ENCODE measurements at places on chromosomes 3 and 15.
A peak's percentile ranks its signal among the peaks of the same experiment; 100 is the strongest.

DNA sequence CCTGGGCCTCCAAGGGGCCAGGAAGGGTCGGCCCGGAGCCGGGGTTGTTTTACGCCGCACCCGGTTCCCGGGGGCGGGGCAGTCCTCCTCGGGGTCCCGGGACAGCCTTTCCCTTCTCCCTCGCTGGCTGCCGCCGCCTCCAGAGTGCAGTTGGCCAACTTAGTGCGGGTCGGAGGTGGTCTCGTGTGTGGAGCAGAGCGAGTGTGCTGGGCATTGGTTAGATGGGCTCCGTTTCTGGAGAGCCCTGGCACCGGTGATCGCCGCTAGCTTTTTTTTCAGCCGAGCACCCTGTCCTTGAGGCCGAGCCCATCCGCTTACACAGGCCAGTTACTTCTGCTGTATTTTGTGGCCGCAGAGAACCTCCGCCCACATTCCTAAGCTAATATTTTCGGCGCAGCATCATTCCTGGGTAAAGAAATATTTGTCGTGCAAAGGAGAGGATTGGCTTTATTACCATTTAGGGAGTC, 585 bp downstream of the KIF23 start:
- peak; percentile 93 for DNase-seq

- no peak for DNase-seq
Measured at GRCh38 chr15:99604865-99605264, 39.1 kb downstream of the MEF2A start.

DNA sequence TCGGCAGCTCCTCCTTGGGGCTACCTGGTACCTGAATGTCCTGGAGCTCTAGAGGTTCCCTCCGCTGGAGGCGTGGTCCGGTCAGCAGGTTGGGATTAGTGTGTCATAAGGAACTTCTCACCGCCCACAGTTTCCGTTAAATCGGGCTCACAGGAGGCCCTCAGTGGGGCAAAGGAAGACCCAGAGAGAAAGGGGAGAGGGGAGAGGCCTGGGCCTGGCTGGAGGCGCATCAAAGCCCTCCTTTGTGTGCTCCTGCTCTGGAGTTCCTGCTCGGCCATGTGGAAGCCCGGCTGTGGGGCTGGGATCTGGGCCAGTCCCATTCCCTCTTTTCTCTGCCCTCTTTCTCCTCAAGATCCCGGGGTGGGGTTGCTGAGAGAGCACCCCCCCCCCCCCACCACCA, at the start of gene RLBP1:
TSS of gene RLBP1 (minus strand) at position 37 of the 400 bp plus-strand sequence. CDS start 2,604 bp downstream, outside the sequence.
- DNase-seq, result no peak

- no peak for DNase-seq
Measured at GRCh38 chr15:91679447-91679846, 174.1 kb upstream of the SLCO3A1 start.

GRCh38 chr3:64870876-64871646, 183.3 kb upstream of the ADAMTS9 start:
- no peak for DNase-seq

DNA sequence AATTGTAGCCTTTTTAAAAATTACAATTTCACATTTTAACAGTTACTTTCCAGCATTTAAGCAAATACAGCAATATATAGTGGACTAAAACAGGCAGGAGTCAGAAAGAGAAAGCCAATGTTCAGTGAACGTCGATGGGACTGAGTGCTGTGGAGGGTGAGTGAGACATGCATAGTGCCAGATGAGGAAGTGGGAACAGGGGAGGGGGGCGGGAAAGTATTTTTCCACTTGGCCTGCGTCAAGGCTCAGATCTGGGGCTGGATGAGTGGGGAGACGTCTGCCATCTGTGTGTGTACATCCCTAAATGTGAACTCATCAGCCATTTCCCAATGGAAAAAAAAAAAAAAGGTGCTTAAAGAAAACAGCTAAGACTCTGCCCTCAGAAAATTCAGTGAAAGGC, 19.2 kb upstream of the RAD18 start:
- peak; percentile 46 for DNase-seq
